ENCODE measurements at places on chromosomes 5 and 9.

GRCh38 chr5:124253203-124253810, 493.1 kb downstream of the ZNF608 start:
- DNase-seq: peak; percentile 77

- DNase-seq: no peak
Measured at GRCh38 chr5:1728846-1729245, 70.8 kb downstream of the MRPL36 start.

GRCh38 chr5:145846081-145846480, 10.9 kb upstream of the PRELID2 start:
- no peak for DNase-seq

DNA sequence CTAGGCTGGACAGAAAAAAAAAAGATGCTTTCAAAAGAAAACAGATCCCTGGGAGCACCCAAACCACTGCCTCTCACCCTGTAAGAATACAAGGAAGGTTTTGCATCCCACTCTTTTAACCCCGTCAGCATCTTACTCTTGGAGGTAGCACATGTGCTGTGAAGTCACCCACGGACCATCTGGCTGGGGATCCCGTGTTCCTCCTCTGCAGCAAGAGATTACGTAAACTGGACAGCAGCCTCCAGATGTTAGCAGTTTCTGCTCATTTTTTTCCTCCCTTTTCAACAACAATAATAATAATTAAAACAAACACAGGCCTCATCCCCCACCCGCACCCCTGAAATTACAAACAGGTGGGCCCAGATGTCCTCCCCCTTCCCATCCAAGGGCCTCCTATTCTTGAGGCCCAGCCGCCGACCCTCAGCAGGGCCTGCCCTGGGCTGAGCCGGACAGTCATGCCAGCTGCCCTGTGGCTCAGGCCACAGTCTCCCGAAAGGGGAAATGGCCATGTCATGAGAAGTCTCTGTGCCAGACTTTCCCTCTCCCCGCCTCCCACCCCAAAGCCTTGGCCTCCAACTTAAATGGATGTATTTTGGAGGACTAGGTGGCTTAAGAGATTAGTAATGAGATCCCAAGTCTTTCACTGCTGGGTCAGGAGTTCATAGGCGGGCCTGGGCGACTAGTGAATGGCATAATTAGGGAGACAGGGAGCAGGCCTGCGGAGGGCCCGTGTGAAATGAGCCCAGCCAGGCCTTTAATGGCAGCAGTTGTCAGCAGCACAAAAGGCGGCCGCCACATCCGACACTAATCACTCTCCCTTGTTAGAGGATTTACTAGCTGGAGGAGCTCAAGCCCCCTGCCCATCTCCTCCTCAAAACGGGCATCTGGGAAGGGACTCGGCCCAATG, 165.1 kb downstream of the PAPPA start:
- DNase-seq: peak; percentile 58

- DNase-seq: no peak
Measured at GRCh38 chr5:127801751-127802476, 98.7 kb downstream of the CCDC192 start.

GRCh38 chr5:32450952-32451351, 6.4 kb upstream of the ZFR start:
- no peak for DNase-seq

DNA sequence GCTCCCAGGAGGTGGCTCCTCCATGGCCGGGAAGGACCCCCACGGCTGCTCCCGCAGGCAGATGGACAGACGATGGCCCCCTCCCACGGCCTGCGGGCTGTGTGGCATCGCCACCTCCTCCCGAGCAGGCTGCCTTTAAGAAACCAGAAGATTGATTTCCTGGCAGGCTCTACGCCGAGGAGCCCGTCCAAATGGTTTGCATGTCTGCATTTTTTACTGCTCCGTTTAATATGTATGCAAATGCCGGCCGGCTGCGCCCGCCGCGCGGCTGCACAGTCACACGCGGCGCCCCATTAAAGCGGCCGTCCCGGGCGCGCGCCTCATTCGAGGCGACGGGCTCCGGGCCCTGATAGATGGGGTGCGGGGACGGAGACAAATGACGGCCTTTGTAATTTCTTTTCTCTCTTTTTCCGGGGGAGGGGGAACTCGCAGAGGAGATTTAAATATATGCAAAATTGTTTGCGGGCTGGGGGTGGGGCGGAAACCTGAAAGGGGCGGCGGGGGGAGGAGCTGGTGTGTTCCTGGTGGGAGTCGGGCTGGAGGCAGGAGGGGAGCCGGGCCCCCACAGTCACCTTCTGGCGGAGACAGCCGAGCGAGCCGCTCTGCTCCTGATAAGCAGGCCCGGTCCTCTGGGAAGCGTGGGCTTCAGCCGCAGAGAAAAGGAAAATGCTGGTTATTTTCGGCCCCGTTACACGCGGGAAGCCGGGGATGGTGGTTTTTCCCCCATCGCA, 158.7 kb upstream of the IER5L start:
- DNase-seq: peak; percentile 87

DNA sequence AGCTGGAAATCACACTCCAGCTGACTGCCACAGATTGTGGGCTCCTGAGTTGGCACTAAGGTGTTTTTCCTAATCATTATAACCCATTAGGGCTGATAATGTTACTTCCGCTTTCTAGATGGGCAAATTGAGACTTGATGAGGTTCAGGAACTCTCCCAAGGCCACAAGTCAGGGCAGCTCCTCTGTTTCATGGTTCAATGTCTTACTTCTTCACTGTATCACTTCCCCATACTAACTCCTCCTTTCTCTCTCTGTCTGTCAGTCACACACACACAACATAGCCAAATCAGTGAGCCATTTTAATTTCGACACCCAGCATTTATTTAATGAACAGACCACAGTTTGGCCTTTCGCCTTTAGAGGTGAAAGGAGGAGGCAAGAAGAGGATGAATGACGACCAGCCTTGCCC, 17.8 kb upstream of the TRAF1 start:
- DNase-seq: no peak

GRCh38 chr5:9124071-9124470, 421.8 kb downstream of the SEMA5A start:
- DNase-seq: no peak

- no peak for DNase-seq
Measured at GRCh38 chr9:83419961-83420360, 118.2 kb downstream of the FRMD3 start.

- no peak for DNase-seq
Measured at GRCh38 chr9:76292246-76292645, 102.0 kb downstream of the RFK start.

GRCh38 chr5:9174446-9174845, 371.4 kb downstream of the SEMA5A start:
- no peak for DNase-seq

- no peak for DNase-seq
Measured at GRCh38 chr9:11471321-11471720, 858.5 kb upstream of the PTPRD start.

GRCh38 chr9:128792978-128793686, 6.1 kb downstream of the TBC1D13 start:
- DNase-seq: no peak

DNA sequence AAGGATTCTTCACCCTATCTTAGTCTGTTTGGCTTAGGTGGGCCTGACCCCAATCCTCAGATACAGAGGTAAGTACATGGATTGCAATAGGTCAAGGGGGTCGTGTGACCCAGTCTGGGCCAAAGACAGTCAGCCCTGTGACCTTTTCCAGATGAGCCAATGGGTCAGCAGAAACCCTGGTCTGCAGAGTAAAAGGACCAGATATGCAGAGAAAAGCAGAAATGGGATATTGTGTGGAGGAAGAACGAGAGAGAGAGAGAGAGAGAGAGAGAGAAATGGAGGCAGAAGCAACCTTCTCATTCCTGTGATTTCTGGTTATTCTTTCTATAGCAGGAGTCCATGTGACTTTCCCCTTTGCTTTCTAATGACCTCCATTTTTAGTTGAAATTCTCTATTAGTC, 40.4 kb upstream of the CRB2 start:
- DNase-seq: no peak

Measured in left hindlimb (tissue), 1 donor.